Activated CD8-positive, alpha-beta memory T cell treated with anti-CD3 and anti-CD28 coated beads for 4 hours (primary cell): ENCODE measurements at places on chromosomes 5 and 9.

DNA sequence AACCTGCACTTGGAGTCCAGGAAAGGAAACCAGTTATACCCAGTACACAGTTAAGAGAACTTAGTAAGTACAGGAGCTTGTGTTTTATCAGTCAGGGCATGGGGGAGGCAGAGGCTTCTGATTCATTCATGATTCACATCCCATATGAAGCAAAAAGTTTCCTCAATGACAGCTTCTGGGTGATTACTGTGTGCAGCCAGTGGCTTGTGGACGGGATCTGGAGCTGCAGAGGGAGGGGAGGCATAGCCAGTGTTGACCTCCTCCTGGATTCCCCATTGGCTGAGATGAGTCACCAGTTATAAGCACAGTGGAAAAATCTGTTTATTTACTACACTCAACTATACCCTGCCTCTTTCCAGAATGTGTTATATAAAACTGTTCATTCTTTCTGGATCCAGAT, 17.7 kb downstream of the IL31RA start:
- no peak for DNase-seq

DNA sequence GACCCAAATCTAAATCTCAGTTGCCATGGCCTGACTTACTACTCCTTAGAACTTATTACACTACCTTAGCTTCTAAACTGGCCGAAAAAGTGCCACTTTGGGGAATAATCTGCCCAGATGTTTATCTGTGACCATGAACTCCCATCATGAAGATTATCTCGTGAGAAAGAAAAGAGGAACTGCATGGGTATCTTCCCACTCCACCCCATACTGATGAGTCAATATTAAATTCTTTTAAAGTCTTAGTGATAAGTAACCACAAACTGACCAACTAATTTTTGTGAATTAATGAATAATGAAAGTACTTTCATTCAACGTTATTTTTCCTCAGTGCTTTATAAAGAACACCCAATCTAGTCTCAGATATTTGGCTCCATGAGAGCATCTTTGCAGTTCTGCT, 493.5 kb downstream of the EBF1 start:
- DNase-seq: no peak

DNA sequence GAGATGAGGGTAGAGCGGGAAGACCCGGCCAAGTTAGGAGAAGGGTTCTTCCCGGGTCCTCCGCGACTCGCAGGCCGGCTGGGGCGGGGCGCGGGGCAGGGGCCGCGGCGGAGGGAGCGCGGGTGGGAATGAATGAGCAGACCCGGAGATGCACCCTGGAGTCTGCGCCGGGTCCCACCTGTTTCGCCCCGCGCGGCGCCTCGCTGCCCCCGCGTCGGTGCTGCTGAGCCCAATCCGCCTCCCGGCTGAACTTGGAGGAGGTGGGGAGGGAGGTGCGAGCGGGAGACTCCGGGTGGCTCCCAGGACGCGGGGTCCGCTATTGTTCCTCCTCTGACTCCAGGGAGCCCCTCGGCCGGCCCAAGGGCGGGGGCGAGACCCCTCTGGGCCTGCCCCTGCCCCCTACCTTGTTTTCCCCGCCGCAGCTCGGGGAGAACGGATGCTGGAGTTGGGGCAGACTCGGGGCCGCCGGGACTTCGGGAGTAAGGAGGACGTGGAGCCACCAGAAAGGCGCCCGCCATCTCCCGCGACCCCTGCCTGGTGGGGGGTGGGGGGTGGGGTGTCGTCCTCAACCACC, 659 bp downstream of the RAI14 start:
- DNase-seq: no peak

GRCh38 chr5:98309785-98310598, 463.5 kb upstream of the RGMB start:
- DNase-seq: no peak

DNA sequence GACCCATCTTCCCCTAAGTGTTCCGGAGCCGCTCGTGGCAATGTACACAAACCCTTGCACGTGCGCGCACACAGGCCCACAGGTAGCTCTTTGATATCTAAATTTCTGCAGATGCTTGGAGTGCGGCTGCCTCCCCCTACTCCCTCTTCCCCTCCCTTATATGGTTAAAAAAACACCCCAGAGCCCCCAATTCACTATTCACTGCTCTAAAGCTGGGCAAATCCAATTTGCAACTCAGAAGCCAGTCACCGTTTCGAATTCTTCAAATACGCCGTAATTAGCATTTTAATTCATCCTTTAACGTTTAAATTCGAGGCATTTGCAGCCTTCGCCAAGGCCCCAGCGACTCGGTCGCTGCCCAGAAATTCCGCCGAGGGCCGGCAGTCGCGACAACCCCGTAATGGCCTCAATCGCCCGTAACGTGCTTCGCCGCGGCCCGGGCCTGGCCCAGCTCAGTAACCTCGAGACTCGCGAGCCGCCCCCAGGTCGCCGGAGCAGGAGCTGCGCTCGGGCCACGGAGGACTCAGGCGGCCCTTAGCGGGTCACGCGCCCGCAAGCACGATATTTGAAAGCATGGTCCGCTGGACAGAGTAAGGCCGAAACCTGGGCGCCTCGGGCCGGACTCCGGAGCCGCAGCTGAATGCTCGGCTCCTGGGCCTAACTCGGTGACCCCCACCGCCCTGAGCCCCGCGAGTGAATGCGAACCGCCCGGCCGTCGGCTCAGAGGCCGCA, 1.3 kb downstream of the IRX2 start:
- DNase-seq: no peak

GRCh38 chr9:83013867-83014605, 48.9 kb downstream of the RASEF start:
- no peak for DNase-seq

GRCh38 chr5:179288809-179289185, 56.5 kb downstream of the ADAMTS2 start:
- no peak for DNase-seq

DNA sequence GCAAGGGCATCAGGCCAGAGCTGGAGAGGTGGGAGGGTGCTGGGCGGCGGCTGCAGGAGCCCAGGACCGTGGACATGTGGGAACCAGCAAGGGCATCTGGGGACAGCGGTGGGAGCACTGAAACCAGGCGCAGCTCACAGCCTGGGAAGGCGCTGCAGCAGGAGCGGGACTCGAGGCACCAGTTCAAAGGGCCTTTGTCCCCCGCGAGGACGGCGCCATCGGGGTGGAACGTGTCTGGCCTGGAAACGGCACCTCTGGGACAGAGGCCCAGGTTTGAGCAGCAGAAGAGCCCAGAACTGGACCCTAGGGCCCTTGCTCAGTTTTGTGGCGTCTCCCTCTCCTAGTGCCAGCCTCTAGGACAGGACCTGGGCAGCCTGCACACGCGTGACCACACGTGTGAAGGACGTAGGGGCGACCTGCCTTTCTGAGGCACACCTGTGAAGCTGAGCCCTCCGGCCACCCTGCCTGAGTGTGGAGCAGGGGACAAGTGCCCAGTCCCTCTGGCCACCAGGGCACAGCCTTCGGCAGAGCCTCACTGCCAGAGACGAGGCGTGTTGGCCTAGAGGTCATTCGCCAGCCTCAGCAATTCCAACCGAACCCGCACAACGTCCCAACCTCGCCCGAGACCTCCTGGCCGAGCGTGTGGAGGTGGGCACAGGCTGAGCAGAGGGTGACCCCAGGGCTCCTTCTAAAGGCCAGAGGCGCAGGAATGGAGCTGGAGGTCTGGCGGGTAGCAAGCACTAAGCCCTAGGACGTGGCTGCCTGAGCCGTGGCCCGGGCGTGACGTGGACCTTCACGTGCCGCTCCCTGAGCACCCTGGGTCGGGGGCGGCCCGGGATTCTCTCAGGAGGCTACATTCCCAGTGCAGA, 2.2 kb upstream of the TMEM210 start:
- DNase-seq: no peak

GRCh38 chr9:130292106-130292505, 26.5 kb downstream of the HMCN2 start:
- no peak for DNase-seq

- no peak for DNase-seq
These were observed 33.2 kb upstream of the ALDH1B1 start for GRCh38 chr9:38359297-38359653.

DNA sequence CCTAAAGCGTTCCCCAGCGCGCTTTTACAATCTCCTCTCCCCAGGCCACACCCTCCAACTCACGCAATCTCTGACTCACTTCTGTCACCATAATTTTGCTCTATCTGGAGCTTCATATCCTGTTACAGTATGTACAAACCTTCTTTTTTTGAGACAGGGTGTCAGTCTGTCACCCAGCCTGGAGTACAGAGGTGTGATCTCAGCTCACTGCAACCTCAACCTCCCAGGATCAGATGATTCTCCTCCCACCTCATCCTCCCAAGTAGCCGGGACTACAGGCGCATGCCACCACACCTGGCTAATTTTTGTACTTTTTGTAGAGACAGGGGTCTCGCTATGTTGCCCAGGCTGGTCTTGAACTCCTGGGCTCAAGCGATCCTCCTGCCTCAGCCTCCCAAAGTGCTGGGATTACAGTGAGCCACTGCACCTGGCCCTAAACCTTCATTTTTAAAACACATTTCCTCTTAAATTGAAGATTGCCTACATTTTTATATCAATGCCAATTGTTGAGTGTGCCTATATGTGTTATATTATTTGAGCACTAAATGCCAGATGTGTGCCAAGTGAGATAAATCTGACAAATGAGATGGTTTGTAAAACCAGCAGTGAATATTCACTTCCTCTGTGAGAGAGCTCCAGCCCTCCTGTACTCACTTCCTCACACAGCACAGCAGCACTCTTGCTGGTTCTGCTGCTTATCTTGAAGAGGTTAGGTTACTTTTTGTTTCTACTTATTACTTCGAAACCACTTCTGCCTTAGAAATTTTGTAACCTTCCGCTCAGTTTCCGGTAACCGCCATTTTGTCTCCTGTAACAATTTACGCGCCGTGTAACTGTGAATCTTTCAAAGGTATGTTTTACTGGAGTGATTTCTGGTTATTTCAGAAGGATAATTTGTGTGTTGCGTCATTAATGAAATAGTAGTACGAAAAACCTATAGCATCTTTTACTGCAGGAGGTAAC, 57.9 kb downstream of the DOCK8 start:
- peak; percentile 50 for DNase-seq

DNA sequence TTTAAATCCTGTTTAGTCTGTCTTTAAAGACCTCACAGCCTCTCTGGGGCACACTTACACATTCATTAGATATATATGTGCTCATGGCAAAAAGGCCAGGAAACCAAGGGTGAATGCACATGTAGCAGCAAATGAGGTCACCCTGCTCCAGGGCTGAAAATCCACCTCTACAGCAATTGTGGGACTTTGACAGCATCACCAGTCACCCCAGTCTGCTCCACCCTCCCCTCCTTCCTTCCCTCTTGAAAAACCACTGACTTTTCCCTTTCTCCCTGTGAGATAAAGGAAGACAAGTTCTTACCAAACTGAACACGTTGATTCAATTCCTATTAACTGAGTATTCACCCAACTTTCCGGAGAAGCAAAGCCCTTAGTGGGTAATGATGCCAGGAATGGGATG, 15.2 kb upstream of the SH3RF2 start:
- DNase-seq: no peak

DNA sequence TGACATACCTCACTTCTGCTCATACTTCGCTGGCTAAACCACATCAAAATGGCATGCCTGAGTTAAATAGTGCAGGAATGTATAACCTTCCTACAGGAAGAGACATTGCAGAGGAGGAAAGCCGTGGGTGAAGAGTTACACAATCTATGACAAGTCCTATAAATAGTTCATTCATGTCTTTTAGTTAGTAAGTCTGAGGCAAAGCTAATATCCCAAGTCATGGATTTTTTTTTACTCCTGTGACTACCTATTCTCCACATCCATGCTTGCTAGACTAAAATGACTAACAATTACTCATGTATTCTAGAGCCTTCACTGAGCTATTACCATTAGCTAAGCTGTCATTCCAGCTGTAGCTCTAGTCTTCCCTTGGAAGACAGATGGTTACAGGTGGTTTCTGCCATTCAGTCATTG, 391.3 kb downstream of the NR2F1-AS1 start:
- DNase-seq: no peak

DNA sequence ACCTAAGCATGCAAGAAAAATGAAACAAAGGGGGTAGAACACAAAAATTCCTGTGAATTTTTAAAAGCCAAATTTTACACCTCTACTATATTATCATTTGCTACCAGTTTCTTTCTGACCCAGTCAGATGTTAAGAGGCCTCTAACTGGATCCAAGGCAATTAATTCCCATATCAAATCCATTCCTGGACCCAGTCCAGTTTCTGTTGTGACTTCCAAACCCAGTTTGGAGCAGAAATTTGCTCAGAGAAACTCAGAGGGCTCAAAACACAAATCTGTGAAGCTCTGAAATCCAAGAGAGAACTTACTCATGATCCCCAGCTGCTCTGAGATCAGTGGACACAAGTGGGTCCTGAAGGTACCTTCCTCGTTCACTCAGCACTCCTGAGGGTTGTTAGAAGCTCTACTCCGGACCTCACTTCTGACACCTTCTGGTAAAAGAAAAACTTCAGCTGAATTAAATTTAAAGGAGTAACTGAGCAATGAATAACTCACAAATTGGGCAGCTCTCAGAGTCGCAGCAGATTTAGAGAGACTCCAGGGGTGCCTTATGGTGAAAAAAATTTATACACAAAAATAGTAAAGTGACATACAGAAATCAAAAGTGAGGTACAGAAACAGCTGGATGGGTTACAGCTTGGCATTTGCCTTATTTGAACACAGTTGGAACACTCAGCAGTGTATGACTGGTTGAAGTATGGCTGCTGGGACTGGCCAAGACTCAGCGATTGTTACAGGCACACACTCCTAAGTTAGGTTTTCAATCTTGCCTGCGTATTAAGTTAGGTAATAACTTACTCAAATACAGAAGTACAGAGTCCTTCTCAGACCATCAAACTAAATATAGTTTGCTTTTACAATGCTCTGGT, 32.4 kb downstream of the INSL4 start:
- DNase-seq: no peak

- DNase-seq: no peak
These were observed 27.7 kb downstream of the CDH9 start for GRCh38 chr5:27010646-27011045.

GRCh38 chr5:116747881-116748280, 173.3 kb upstream of the SEMA6A start:
- DNase-seq: no peak

GRCh38 chr9:21607576-21607975, 125.5 kb upstream of the IFNE start:
- DNase-seq: no peak

DNA sequence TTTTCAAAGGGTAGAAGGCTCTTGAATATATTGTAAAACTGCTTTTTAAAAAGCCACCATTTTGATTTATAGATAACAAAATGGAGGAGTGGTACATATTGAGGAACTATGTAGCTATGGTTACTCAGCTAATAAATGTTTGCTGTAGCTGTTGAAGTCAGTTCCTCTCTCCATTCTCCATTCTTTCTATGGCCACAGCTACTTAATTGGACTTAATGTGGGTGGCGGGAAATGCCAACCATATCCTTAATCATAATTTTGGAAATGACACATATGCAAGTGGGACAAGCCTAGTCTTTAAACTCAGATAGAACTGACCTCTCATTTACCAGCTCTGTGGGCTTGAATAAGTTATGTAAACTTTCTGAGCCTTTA, 10.6 kb downstream of the CDKN2A start:
- no peak for DNase-seq

GRCh38 chr9:87434366-87434765, 63.3 kb upstream of the DAPK1 start:
- no peak for DNase-seq

- no peak for DNase-seq
These were observed 15.4 kb upstream of the RASA1 start for GRCh38 chr5:87252283-87252605.
